Activated T-helper 17 cell treated with anti-CD3 and anti-CD28 coated beads, Interleukin-2, amount 50 U/mL, for 72 hours (primary cell): ENCODE measurements at places on chromosomes 11 and 22.

DNA sequence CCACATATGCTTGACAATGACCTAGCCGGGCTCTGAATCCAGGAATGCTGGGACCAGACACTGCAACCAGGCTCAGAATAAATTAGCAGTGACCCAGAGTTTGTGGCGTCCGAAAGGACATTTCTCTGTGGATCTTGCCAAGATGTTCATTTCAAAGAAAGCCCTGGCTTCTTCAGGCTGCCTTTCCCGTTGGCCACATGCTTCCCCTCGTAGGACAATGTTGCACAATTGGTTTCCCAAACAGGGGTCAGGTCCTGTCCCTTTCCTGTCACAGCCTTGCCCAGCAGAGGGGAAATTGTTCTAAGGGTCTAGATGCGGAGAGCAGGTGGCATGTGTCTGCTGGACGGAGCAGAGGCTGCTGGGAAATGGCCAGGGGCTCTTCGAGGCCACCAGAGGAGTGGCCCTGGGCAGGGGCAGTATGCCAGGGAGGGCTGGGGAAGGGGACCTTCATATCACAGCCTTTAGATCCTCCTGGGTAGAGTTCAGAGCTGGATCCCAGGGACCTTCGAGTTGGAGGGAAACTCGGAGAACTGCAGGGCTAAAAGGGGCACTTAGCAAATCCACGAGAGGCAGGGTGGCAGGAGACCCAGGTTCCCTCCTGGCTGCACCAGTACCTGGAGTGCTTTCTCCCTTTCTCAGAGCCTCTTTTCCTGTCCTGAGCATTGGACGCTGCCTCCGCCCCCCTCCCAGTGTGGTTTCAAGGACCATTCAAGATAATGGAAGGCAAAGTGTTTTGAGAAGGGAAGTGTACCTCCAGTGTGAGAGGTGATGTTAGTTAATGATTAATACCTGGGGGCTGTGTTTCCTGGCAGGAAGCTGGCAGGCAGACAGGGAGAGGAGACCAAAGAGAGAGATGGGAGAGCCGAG, 42.3 kb downstream of the C11orf96 start:
- ATAC-seq: no peak

DNA sequence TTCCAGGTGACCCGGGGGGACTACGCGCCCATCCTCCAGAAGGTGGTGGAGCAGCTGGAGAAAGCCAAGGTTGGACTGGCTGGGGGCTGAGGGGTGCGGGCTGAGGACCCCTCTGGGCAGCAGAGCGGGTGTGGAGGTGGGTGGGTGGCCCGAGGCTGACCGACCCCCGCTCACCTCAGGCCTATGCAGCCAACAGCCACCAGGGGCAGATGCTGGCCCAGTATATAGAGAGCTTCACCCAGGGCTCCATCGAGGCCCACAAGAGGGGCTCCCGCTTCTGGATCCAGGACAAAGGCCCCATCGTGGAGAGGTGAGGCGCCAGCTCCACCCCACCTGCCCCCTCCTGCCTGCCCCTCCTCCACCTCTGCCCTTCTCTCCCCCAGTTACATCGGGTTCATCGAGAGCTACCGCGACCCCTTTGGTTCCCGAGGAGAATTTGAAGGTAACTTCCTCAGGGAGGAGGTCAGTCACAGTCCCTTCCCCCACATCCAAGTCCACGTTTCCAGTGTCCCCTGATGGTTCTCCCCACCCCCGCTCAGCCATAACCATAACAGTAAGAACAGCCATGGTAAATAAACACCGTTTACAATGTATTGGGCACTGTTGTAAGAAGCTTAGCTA, 11.2 kb downstream of the DPP3 start:
- no peak for ATAC-seq

DNA sequence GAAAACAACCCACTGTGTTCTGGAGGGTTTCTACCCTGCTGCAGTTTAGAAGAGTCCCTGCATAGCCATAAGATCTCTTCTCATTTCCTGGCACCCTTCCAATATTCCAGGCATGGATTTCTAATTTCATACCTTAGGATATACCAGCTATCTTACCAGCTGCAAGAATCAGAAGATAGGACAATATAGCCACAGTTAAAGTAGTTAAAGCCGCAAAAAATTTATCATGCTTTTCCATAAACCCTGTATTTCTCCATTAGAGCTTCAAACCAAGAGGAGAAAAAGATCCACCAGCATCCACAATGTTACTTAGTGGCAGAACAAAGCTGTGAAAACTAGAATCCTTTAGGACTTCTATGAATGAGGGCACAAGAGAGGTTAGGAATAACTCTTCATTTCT, 8.6 kb upstream of the OR56B1 start:
- ATAC-seq: no peak

DNA sequence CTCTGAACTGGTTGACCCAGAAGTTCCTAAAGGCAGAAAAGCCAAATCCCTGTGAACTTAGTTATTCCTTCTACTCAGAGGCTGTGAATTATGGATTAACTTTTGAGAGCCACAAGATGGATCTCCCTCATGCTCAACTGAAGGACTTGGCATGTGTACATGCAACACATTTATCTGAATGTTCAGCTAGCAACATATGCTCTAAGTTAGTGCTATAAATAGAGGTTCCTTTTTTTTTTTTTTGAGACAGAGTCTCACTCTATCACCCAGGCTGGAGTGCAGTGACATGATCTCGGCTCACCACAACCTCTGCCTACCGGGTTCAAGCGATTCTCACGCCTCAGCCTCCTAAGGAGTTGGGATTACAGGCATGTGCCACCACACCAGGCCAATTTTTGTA, 40.1 kb downstream of the EIF4ENIF1 start:
- no peak for ATAC-seq

- ATAC-seq: no peak
Observed at GRCh38 chr11:24108609-24109008, 388.2 kb upstream of the LUZP2 start.

- ATAC-seq: no peak
Observed at GRCh38 chr22:43330178-43331068, 12.7 kb downstream of the SCUBE1 start.
